Suppressor macrophage (primary cell): ENCODE measurements at places on chromosomes 7 and 10.

- DNase-seq: peak; percentile 38
Observed at GRCh38 chr7:105934572-105935185, 28.4 kb upstream of the CDHR3 start.

GRCh38 chr10:113854761-113855588 is 514 bp downstream of the NHLRC2 start:
- peak; percentile 80 for DNase-seq

- no peak for DNase-seq
Observed at GRCh38 chr10:77504873-77505257, 132.7 kb downstream of the KCNMA1 start.

- DNase-seq: peak; percentile 52
Observed at GRCh38 chr7:42869131-42870020, 42.5 kb downstream of the C7orf25 start.

DNA sequence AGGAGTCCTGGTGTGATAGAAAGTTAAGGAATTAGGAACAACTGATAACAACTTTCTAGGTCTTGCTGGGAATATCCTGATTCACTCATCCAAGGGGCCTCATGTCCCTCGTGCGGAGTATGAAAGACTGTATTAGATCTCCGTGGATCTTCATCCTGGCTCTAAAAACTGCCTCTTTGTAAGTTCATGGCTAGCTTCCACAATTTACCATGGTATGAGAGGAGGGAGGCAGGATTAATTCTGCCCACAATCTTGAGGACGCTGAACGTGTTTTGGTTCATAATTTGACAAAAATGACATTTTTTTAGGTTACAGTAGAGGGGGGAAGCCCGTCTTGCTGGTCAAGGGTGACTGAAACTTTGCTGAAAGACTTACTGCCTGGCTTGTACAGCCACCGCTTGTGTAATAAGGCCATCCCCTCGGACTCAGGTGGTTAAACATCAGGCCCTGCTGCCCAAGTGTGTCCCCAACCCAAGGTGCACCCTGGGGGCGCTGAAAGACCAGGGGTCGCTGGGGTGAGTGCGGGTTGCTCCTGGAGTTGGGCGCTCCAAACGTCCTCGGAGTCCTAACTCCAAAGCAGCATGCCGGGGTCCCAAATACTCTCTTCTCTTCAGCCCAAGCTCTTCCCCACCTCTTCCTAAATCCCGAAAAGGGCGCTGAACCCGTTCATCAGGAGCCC is 733 bp downstream of the HIBADH start:
- DNase-seq: peak; percentile 18

DNA sequence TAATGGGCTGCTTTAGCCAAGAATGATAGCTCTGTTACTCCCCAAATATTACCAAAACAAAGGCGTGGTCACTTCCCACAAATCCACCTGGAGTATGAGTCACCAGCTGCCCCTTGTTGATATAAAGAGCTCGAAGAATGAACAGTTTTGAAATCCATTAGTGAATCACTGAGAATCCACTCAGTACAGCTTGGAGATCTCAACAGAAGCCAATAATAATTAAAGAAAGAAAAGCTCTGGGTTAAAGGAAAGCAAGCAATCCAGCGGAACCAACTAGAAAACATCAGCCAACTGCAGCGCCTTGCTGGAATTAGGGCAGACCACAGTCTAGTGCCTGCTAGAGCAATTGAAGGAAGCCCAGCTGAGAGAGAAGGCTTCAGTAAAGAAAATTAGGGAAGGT is 576.0 kb upstream of the C7orf33 start:
- no peak for DNase-seq

DNA sequence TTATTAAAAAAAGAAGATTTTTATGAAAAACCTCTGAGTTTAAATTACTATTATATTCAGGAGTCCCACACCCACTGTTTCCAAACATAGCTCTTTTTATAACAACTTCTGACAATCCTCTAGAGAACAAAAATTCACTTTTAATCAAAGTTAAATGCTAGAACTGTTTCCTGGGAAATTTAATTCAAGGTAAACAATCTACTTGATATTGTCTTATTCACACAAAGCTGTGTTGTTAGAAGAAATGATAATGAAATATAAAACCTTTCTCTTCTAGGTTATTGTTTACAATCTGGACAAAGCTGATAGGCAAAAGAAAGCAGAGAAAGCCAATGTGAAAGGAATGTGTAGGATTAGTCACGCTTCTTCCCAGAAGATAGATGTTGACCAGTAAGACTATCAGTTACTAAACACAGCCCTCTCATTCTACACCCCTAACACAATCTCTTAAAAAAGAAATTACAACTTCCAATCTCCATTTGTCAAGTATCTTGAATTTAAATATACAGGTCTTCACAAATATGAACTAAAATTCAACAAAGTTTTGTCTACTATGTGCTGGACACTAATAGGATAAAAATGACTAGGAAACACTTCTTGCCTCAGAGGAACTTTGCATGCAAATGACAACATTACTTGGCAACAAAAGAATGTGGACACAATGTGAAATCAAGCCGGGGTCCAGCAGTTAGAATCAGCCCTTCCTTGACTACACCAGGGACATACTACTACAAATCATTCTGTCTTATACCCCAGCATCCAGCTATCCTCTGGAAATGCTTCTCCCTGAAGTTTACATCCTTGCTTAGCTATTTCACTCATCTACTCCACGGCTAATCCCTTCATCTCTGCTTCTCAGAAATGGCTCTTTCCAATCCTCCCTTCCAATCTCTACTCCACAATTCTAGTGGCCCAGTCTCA is 123.7 kb downstream of the IMMP2L start:
- no peak for DNase-seq

DNA sequence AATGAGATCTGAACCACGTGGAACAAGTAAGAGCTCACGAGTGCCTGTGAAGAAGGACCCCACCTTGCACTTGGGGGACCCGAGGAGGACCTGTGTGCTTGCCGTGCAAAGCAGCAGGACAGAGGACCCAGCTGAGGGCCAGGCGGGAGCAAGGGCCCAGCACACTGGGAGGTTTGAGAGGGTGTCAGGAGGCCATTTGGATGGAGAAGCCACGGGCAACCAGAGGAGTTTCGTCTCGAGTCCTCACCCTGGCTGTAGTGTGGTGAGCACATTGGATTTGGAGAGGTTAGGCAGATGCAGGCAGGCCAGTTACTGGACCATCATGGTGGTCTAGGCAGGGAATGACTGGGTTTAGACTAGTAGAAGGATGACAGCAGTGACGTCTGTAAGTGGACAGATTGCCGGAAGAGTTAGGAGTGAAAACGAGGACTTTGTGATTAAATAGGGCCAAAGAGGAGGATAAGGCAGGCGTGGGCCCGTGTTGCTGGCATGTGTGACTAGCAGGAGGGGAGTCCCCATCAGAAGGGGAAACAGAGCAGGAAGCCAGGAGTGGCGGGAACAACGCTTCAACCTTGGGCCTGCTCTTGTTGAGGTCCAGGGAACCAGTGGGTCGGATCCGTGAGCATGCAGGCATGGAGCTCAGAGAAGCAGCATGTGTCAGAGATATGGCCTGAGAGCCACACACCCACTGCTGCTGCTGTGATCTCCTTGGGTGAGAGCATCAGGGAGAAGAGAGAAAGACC is 208.2 kb downstream of the MGMT start:
- DNase-seq: no peak
